ENCODE measurements at places on chromosomes 6 and 20.
A peak's percentile ranks its signal among the peaks of the same experiment; 100 is the strongest.

DNA sequence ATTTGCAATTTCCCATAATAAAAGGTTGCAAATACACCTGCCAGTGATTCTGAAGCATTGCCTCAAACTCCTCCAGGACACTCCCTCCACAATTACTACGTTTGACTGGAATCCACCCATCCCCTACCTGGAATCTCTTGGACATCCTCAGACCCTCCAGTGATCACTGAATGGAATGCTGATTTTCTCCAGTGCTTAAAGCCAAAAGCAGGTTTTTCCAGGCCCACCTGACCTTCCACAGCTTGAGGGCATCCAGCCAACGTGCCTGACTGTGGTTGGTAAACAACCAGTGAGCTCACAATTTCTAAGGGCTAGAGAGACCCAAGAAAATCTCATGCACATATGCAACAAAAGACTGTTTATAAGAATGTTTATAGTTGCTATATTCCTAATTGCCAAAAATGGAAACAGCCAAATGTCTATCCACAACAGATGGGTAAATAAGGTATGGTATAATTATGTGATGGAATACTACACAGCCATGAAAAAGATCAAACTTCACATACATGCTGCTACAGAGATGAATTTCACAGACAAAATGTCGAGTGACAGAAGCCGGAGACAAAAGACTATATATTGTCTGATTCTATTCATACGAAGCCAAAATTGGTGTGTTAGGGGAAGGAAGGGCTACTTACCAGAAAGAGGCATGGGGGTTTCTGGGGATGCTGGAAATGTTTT is 147.1 kb upstream of the RREB1 start:
- no peak for DNase-seq

DNA sequence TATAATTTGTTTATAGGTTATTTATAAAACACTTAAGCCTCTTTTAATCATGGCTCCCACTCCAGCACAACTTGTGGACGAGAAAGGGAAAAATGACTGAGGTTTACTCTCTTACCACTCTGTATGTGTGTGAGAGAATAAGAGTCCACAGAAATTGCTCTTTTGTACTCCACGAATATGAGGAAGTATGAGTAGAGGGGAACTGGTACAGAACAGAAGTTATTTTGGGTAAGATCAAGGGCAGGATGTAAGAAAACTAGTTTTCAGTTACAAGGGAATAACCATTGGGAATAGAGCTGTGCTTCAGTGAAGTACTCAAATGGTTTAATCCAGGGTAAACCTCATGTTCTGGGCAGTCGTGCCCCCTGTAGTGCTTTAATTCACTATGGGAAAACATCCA is 72.6 kb downstream of the REV3L start:
- DNase-seq, result no peak

DNA sequence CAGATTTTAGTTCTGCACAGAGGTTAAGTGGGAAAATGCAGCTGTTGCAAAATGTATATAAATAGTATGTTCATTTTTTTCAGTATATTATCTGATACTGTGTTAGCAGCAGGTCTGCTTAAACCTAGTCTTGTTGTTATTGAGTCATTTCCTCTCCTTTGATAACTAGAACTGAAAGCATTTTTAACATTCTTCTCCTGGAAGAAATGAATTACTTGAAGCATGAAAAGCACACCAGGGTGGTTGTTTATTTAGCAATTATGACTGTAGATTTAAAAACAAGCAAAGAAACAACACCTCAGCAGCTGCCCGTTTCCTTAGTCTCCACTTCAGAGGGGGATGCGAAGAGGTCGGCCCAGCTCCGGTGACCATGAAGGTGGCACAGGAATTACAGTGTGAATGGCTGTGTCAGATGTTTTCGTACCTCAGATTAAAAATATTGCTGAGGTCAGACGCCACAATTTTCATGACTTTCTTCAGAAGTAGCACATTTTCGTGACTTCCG is 53.5 kb downstream of the GOPC start:
- DNase-seq, result no peak

DNA sequence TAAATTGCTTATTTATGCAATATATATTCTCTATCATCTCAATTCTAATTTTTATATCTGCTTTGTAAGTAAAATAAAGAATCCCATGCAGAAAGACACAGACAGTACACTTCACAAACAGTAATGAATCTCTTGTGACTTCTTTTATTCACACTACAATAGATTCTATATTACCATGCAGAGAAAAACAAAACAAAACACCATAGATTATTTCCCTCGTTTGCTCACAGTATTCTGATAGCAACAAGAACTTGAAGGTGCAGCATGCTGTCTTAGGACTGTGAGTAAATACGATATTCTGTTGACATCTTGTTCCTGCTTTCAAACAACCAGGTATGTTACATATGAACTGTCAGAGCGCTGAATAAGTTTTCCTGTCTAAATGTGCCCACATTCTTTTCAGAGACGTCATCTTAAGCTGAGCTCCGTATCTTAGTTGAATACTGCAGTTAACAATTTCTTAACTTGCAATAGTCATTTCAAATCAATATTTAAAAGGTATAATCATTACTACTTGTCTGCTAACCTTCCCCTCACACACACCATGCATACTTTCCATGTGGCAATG is 140.1 kb downstream of the BTBD9 start:
- DNase-seq, result no peak

DNA sequence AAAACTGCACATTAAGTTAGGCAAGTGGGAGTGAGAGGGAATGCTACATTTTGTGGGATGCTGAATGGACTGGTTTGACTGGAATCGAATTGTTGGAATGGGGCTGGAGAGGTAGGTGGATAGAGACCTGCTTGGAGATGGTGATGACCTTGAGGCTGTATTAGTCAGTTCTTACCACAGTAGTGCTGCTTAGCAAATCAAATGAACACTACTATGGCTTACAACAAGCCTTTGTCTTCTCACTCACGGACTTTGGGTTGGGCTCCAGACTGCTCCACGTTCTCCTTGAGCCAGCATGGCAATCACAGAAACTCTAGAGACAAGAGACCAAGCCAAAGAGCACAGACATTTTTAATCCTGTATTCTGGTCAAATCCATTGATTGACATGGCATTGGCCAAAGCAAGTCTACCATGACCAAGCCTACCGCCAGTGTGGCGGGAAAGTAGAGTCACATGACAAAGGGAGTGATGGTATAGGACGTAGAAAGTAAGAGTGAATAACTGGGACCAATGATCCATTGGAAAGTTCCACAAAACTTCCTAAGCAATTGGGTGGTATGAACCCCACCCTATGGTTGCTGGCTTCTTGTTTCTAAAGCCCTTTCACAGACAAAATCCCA is 70.3 kb upstream of the FOXP4 start:
- no peak for DNase-seq

GRCh38 chr6:99151634-99152346 is 197.7 kb downstream of the FAXC start:
- DNase-seq, result no peak

- no peak for DNase-seq
These were observed 200.9 kb downstream of the NFATC2 start for GRCh38 chr20:51341581-51341980.

DNA sequence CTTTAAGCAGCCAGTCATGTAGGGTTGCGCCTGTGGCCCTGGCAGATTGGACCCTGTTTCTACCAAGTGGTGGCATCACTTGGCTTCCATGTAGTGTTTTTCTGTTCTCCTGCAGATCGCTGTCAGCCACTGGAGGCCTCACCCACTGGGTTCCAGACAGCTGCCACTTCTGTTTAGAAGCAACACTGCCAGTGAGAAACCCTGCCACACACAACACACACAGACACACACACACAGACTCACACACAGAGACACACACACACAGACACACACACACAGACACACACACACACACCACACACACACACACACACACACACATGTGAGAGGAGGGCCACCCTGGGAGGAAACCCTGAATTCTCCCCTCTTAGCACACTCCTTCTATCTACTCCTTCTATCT is 51.8 kb downstream of the UTRN start:
- DNase-seq, result no peak

DNA sequence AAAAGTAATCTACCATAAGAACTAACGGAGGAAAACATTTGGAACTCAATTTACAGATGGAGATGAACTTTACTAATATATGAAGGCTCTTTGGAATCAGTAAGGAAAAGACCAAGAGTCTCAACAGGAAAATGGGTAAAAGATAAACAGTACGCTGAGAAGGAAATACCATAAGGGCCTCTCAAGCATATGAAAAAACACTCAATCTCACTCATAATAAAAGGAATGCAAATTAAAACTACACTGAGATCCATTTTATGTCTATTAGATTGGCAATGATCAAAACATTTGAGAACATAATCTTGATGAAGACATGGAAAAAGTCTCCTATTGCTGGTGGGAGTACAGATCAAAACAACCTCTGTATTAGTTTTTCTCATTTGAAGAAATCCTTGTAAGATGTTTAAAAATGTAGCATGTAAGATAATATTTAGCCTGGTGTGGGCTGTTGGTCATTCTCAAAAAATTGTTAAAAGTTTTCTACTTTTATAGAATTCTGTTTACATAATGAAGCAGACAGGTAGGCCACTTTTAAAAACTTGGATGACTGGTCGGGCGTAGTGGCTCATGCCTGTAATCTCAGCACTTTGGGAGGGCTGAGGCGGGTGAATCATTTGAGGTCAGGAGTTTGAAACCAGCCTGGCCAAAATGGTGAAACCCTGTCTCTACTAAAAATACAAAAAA is 14.5 kb downstream of the REV3L start:
- DNase-seq, result no peak

GRCh38 chr20:58742668-58743566 is 50.3 kb downstream of the NPEPL1 start:
- DNase-seq, result no peak

DNA sequence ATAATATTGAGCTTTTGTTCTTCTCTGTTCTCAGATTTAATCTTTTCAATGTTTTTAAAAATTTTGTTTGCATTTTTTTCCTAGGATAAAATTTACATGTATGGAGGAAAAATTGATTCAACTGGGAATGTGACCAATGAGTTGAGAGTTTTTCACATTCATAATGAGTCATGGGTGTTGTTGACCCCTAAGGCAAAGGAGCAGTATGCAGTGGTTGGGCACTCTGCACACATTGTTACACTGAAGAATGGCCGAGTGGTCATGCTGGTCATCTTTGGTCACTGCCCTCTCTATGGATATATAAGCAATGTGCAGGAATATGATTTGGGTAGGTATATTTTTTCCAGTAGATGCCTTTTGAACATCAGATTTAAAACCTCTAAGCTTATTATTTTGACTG is 89.8 kb downstream of the ATRN start:
- peak; percentile 43 for DNase-seq

GRCh38 chr20:416950-417800 is 9.1 kb downstream of the RBCK1 start:
- no peak for DNase-seq

GRCh38 chr20:22584522-22584921 is at the start of gene FOXA2:
Gene FOXA2, minus strand, starts transcription at chr20:22584572. Its CDS starts 294 bp downstream, at chr20:22584278.
- no peak for DNase-seq

DNA sequence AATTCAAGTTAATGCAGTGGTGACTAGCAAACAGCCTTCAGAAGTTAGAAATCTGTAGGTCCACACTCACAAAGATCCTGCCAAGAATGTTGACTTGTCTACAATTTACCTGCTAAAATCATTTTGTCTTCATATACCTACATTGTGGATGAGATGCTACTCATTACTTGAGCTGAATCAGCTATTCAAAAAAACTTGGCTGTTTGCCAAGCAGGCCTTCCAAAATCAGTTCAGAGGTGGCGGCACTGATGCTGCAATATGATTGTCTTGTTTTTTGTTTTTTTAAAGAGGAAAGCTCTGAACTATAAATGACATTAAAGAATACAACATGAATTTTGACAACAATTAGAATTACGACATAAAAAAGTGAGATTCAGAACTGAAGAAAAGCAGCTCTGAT is 354.7 kb upstream of the KHDRBS2 start:
- DNase-seq, result no peak

- peak; percentile 5 for DNase-seq
These were observed 62.6 kb upstream of the ADGRB3 start for GRCh38 chr6:68572525-68572924.

- DNase-seq, result peak; percentile 69
These were observed 76.8 kb downstream of the NCOA7 start for GRCh38 chr6:125867483-125867942.

- DNase-seq, result peak; percentile 89
These were observed 180.3 kb upstream of the ZNF217 start for GRCh38 chr20:53773792-53774401.

DNA sequence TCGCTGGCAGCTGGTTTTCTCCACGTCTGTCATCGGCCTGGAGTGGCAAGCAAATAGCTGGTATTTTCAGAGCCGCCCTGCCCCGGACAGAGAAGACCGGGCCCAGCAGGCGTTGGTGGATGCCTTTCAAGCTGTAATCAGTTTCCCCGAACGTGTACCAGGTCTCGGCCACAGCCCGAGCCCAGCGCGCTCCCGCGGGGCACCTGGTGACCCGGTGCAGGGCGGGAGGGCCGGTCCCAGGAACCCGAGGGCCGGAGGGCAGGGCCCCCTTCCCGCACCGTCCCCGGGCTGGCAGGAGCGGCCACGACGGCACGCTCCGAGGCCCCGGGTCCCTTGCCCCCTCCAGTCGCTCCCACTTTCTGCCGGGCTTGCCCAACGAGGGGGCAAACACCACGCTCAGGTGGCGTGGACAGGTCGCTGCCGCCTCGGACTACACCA is 348 bp upstream of the PYGB start:
- no peak for DNase-seq

GRCh38 chr6:21214738-21215448 is 378.7 kb upstream of the SOX4 start:
- no peak for DNase-seq

DNA sequence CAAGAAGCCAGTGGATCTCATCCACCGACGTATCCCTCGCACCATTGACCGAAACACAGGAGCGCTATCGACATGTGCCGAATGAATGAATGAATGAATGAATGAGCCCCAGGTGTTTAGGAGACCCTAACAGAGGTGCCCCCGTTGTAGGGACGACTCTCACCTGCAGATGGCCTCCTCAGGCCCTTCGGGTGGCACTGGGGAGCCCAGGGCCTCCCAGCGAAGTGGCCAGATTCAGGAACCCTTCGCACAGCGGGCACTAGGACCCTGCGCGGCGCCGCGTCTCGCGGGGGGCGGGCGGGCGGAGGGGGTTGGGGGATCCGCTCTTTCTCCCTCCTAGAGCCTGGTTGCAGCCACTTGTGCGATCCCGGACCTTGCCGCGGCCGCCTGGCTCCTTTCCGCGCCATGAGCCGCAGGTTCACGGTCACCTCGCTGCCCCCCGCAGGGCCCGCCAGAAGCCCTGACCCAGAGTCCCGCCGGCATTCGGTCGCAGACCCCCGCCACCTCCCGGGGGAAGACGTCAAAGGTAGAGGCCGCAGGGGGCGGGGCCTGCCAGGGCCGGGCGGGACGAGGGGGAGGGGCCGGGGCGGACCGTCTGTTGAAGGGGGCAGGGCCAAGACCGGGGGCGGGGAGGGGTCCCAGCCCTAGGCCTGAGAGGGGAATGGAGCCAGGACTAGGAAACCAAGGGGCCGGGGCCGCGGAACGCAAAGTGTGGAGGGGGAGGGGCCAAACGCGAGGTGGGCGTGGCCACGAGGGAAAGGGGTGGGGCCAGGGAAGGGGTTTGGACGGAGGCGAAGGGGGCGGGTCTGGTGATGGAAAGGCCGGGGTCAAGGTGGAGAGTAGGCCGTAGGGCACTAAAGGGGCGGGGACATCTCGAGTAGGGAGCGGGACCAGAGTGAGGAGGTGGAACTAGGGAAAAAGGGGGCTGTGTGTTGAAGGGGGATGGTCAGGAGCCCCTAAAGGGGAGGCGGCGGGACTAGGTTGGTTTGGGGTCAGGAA is 7.4 kb upstream of the SLC12A5 start:
- peak; percentile 33 for DNase-seq

GRCh38 chr6:40529919-40530318 is 57.2 kb downstream of the LRFN2 start:
- no peak for DNase-seq

GRCh38 chr6:79391480-79391879 is 145.8 kb downstream of the LCA5 start:
- no peak for DNase-seq
